Activated CD8-positive, alpha-beta memory T cell treated with anti-CD3 and anti-CD28 coated beads for 4 hours (primary cell): ENCODE measurements at places on chromosomes 3 and 15.

GRCh38 chr3:192246847-192247559, 480.3 kb downstream of the FGF12 start:
- DNase-seq, result no peak

DNA sequence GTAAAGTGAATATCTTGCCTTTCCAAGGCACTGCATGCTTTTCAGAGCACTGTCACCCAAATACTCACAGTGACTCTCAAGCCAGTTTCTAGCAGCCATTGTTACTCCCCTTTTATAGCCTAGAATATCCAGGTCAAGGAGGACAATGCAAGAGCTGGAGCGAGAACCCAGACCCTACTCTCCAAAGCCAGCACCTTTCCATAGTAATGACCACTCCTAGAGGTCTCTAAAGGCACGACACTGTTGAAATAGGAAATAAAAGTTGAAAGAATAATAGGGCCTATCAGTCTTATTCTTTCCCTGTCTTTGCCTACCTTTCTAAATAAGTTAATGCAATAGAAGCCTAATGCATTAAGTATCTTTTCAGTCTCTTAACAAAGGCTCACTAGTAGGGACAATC, 33.6 kb upstream of the DUT start:
- no peak for DNase-seq

- no peak for DNase-seq
These were observed 198.8 kb upstream of the CTNNB1 start for GRCh38 chr3:41000471-41000870.

GRCh38 chr15:94231723-94232468, 535 bp downstream of the MCTP2 start:
- no peak for DNase-seq

DNA sequence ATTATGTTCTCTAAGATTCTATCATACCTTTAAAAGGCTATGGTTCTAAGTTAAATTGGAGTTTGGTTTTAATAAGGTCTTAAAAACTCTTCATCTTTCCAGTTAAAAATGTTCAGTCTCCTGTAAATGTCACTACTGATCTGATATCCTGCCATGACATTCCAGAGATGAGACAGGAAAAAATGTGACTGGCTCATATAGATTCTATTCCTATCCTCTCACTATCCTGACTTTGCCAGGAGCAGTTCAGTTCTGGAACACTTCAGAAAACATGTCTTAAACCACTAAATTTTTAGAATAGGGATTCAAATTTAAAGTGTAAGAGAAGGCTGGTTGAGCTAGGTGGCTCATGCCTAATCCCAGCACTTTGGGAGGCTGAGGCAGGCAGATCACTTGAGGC, 170.9 kb downstream of the TNIK start:
- DNase-seq, result no peak

DNA sequence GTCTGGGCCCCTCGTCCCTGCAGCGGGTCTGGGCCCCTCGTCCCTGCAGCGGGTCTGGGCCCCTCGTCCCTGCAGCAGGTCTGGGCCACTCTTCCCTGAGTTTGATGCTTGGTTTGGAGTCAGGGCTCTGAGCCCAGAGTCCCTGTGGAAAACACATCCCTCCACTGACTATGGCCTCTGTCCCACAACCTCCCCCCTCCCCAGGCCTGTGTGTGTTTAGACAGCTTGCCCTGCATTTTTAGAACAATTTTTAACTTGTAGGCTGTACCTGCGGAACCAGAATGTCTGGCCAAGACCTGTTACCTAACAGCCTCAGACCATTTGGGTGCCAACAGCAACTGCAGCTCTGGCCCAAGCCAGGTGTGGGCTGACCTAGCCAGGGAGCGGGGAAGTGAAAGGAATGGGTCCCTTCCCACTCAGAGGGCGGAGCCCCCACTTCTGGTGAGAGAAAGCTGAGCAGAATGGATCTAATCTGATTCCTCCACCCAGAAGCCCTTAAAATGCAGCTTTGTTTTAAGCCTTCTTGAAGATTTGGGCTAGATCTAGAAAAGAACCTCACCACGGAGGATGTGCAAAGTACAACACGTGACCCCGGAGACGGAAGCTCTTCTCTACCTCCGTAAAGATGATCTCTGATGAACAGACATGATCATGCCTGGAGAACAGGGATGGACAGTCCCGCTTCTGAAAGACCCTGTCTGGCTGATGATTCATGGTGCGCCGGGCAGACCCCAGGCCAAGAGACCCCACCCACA, 60.5 kb upstream of the TFRC start:
- DNase-seq, result no peak

DNA sequence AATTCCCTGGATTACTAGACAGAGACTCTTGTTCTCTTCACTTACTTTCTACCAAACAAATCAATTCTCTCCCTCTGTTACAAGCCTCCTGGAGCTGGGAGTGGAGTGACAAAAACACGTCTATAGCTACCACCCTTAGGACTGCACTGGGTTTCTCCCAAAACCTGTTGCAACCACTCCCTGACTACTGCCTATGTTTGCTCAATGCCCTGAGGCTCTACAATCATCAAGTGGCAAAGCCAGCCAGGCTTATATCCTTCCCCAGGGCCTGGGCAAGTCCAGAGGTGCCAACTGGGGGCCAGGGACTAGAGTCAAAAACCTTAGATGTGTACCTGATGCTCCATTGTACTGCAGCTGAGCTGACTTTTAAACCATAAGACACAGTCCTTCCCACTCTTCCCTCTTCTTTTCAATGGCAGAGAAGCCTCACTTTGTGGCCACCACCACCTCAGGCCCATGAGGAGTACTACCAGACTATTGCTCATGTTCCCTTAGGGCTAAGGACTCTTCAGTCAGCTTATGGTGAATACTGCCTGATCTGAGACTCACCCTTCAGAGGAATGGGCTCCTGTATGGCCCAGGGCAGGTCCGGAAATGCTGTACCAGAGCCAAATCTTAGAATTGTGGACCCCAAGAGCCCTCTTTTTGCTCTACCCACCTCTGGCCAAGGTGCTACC, 125.4 kb upstream of the PLCL2 start:
- no peak for DNase-seq

DNA sequence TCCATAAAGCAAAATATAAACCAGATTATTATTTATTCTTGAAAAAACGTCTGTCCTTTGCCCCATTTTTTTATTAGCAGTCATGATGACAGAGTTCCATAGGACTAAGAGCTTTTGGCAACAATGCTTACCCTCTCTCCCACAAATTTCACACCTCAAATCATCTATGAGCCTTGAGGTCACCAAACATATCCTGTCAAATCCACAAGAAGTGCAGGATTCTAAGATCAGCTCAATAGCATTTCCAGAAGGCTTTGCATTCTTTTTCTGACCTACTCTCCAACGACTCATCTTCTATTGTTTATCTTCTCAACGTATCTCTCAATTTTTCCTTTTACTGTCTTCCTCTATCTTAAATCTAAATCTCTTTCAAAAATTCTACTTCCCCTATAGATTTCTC, 619.1 kb upstream of the BCHE start:
- no peak for DNase-seq

DNA sequence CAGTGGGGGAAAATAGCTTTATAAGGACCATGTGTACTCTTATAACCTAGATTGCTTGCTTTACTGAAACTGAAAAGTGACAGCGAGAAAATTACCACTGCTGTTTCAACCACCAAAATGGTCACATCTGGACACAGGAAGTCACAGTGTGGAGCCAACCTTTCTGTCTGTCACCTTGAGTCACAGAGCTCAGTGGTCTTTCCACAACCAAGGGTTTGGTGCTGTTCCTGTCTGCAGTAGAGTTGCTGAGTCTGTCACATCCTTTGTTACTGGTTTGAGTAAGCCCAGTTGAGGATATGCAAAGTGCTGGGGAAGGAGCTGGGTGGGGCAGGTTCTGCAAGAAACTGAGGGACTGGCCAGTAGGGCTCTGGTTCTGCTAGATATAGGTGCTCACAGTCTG, 139.1 kb upstream of the EIF1B start:
- no peak for DNase-seq

DNA sequence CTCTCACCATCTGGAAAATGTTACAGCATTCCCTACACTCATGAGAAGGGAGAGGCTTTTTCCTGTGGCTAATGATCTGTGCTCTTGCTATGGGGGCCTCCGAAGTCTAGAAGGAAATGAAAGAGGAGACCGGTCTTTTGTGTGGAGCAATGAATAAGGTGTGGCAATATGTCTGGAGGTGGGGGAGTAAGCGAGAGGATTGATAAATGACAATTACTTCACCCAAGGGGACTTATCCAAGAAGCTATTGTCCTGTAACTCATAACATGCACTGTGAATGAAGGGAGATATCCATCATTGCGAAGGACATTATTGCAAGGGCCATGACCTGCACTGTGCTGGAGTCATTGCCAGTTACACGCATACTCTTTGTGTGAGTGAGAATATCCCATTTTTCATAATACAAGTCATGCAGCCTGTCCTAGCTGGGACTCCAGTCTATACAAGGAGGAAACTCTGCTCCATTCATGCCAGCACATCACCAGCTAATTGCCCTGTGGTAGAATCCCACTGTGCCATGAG, 37.7 kb upstream of the SYNPR start:
- DNase-seq, result no peak

- DNase-seq, result no peak
These were observed 659.0 kb downstream of the NTRK3 start for GRCh38 chr15:87597346-87598052.

- DNase-seq, result no peak
These were observed 2.8 kb downstream of the MAGI1 start for GRCh38 chr3:66035763-66036477.

- no peak for DNase-seq
These were observed 7.6 kb downstream of the SCG3 start for GRCh38 chr15:51688863-51689262.

DNA sequence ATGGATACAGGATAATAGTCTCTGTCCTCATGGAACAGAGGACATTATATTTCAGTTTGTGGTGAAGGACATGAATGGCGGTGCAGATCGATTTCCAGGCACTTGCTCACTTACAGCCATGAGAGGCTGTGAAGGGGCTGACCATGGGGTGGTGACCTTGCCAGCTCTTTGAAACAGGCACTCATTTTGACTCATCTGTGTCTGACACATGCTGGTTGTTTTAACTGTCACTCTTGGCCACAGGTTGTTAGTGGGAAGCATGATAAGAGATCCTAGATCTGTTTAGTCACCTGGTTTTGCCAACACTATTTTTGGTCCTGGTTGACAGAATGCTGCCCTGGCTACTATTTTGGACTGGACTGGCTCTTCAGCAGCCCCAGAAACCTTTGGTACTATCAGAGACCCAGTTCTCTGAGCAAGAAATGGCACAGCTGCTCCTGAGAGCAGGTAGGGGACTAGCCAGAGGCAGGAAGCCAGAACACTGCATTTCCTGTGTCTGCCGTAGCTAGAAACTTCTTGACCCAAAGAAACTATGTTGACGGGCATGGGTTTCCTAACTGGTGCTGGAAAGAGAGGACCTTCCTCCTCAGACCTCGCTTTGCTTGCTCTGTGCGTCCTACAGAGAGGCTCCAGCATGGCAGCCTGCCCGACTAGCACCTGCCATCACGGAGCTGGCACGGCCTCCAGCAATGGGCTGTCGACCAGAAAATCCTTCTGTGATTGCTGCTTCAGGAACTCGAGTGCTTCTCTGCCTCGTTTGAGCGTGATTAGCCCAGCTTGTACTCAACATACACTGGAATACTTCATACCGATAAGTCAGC, 6.3 kb downstream of the PXYLP1 start:
- no peak for DNase-seq

- DNase-seq, result no peak
These were observed 39.5 kb upstream of the ZNF148 start for GRCh38 chr3:125414669-125415068.

- peak; percentile 62 for DNase-seq
These were observed at the start of gene RFX7 for GRCh38 chr15:56243163-56244037. Gene RFX7, minus strand, starts transcription at chr15:56243879. Its CDS starts 594 bp downstream, at chr15:56243285.

DNA sequence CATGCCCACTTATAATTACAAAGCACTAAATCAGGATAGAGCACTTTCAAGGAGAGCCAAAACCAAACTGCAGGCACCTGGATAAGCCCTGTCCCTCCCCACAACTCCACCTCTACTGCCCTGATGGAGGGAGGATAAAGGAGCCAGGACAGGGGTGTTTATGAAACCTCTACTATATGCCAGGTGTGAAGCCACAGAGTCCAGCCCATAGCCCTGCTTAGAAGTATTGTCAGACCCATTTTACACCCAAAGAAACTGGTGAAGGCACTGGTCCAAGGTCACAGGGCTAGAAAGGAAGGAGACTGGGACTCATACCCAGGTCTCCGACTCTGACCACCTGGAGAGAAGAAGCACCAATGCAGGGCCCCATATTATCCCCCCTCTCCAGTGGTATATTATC, 48.7 kb downstream of the SH3BP5 start:
- no peak for DNase-seq

GRCh38 chr3:11530153-11530721, 113.5 kb downstream of the VGLL4 start:
- no peak for DNase-seq

- DNase-seq, result no peak
These were observed 231.5 kb downstream of the WDR72 start for GRCh38 chr15:53527996-53528395.

DNA sequence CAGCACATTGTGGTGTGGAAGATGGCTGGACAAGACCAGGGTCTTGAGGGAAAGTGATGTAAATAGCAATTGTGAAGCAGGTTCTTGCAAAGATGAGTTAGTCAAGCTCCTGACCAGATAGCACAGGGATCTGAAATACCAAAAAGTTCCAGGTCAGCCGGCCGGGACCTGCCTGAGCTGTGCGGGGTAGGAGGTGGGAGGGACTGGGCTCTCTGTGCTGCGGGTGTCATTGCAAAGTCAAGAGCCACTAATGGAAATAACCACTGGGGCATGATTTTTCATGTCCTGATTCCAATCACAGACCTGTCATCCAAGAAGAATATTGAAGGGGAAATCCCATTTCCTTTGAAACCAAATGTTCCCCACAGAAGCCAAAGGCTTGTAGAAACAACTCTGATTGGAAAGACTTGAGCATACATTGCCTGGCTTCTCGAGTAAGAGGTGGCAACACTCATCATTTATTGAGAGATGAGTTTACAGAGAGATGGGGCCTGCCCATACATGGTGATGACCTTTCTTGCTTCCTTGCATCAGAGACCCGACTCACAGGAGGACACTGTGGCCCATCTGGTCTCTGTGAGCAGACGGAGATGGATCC, 44.2 kb upstream of the KY start:
- DNase-seq, result no peak

DNA sequence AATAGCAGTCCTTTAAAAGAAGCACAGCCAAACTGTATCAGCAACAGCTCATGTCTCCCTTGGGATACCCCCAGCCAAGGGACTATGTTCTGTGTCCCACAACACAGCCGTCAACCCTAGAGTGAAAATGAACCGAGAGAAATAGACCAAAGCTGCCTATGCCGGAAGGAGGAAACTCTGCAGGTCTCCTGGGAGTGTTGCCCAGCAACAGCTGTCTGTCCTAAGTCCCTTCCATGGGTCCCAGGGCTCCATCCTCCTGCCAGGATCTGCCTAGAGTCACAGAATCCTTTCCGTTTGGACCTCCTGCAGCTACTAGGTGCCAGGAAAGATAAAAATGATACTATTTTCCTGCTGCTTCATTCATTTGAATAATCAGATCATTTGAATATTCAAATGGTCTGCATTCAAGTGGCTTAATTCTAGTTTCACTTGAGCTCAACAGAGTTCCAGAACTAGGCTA, 53.1 kb downstream of the TRANK1 start:
- DNase-seq, result no peak

GRCh38 chr3:102235679-102236078, 199.1 kb upstream of the ZPLD1 start:
- no peak for DNase-seq

GRCh38 chr15:88744548-88745020, 58.7 kb upstream of the ACAN start:
- no peak for DNase-seq

- no peak for DNase-seq
These were observed 76.3 kb upstream of the FAM98B start for GRCh38 chr15:38377636-38378035.

- no peak for DNase-seq
These were observed 15.1 kb downstream of the GMNC start for GRCh38 chr3:190847436-190847835.
